ENCODE measurements at places on chromosomes 4 and X.

- no peak for DNase-seq
Observed at GRCh38 chr4:147717878-147718277, 14.0 kb upstream of the ARHGAP10 start.

DNA sequence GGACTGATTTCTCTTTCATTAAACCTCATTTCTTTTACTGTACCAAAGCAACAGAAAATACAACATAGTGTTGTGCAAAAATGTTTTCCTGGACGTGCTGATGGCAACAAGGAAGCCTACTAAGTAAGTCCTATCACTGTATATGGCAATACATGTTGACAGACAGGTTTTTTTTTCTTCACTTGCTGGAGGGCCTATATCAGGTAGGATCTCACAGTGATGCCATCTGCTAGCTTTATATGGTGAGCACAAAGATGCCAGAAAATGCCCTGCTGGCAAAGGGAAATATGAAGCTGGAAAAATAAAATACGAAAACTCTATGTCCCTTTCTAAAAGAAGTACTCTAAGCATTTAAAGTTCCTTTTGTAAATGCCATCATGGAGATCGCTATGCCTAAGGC is 119.0 kb upstream of the PDLIM3 start:
- DNase-seq: no peak

DNA sequence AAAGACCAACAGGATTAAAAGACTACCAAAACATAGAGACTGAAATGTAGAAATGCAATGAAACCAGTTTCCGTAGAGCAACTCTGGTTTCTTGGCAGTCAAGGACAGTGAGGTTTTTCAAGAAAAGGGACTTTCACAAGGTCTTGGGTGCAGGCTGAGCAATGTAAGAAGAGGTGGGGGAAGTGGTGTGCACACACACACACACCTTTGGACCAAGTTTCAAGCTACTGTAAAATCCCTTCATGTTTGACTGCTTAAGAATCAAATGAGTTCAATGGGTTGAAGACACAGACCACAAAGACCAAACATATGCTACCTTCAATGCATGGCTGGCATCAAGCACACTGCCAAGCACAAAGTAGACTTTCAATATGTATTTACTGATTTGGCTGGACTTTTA is 17.8 kb upstream of the MCF2 start:
- no peak for DNase-seq

DNA sequence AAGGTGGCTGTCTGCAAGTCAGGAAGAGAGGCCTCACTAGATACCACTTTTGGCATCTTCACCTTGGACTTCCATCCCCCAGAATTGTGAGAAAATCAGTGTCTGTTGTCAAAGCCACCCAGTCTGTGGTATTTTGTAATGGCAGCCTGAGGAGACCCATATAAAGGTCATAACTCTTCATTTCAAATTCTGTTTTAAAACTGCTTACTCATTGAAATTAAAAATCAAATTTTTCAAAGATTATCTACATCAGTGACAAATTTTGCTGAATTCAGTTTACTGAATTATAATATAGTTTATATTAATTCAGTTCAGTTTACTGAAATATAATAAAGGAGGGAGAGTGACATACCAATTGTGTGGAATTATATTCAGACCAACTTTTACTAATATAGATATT is 133.1 kb upstream of the IL15 start:
- no peak for DNase-seq

DNA sequence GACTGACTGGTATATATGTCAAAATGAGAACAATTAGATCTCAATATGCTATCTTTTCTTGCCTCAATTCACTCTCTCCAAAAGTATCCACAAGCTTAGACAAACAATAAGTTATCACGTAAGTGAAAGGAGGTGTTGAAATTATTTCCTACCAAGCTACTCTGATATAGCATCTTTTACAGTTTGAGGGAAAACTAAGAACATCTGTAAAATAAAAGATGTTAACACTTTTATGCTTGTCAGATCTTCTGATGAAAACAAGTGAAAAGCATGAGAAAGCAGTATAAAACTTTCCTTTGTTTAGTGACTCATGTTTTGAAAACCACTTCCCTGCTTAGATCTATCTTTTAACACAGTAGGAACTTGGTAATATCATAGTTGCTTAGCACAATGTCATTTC is 8.4 kb upstream of the MAB21L2 start:
- no peak for DNase-seq

- DNase-seq: no peak
Observed at GRCh38 chrX:97564496-97564895, 680.8 kb downstream of the RPA4 start.

DNA sequence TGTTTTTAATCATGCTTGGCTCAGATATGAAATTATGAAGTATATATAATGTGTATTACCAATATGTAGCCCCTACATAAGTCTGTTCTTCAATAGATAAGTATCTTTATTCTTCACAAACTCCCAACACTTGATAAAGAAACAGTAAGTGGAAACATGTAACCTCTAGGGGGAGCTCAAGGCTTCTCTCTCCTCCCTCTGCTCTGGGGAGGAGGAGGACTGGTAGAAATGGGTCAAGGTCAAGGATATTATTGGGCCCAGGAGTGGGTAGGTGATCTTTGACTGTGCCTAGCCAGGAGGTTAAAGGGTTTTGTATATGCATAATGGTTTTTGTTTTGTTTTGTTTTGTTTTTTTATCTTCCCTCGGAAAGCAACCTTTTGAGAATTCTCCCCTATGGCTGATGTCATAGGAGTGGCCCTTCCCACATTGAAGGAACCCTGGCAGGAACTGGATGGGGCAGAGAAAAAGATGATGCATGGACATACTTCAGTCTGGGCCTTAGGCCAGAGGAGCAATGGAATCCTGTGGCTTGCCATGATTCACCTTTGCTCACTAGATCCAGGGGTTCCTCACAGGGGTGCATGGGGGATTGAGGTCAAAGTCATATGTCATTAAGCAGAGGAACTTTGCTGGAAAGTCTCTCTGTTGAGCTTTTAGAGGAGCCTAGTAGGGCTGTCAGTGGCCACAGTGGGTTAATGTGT is 460.3 kb downstream of the MID1IP1 start:
- no peak for DNase-seq

GRCh38 chr4:7394681-7395451 is 39.9 kb downstream of the PSAPL1 start:
- peak; percentile 40 for DNase-seq
